ENCODE measurements at places on chromosomes 11 and 22.

- H3K27ac ChIP-seq: peak overlapping the region; percentile 78
- H3K27me3 ChIP-seq: peaks cover 10% of the 10 kb centered on the region
- peak overlapping the region; percentile 51 for H3K4me3 ChIP-seq
- H3K36me3 ChIP-seq: no peaks in the 10 kb centered on the region
Measured at GRCh38 chr22:22928666-22929380, 41.2 kb downstream of the IGLL5 start.

- no peaks in the 10 kb centered on the region for H3K36me3 ChIP-seq
- H3K27me3 ChIP-seq: peaks cover 16% of the 10 kb centered on the region
- no peak for DNase-seq
- no peaks in the 10 kb centered on the region for H3K4me1 ChIP-seq
- no peak overlapping the region for H3K27ac ChIP-seq
Measured at GRCh38 chr11:15038963-15039362, 34.4 kb upstream of the CALCB start.

GRCh38 chr11:65275906-65276305, 14.1 kb downstream of the POLA2 start:
- DNase-seq: no peak
- peaks cover 19% of the 10 kb centered on the region for H3K4me1 ChIP-seq
- H3K27me3 ChIP-seq: no peaks in the 10 kb centered on the region
- H3K36me3 ChIP-seq: peaks cover 25% of the 10 kb centered on the region
- H3K27ac ChIP-seq: no peak overlapping the region

- H3K4me3 ChIP-seq: no peak overlapping the region
- no peak for DNase-seq
- no peaks in the 10 kb centered on the region for H3K36me3 ChIP-seq
- no peak overlapping the region for H3K27ac ChIP-seq
Measured at GRCh38 chr11:126893796-126894195, 106.8 kb downstream of the KIRREL3 start.

GRCh38 chr22:48369789-48370507, 1457.7 kb downstream of the BRD1 start:
- DNase-seq: no peak
- no peak overlapping the region for H3K27ac ChIP-seq
- no peaks in the 10 kb centered on the region for H3K4me1 ChIP-seq
- H3K27me3 ChIP-seq: no peaks in the 10 kb centered on the region
- no peaks in the 10 kb centered on the region for H3K36me3 ChIP-seq
- H3K4me3 ChIP-seq: no peak overlapping the region
